ENCODE measurements at places on chromosomes 5 and 9.

DNA sequence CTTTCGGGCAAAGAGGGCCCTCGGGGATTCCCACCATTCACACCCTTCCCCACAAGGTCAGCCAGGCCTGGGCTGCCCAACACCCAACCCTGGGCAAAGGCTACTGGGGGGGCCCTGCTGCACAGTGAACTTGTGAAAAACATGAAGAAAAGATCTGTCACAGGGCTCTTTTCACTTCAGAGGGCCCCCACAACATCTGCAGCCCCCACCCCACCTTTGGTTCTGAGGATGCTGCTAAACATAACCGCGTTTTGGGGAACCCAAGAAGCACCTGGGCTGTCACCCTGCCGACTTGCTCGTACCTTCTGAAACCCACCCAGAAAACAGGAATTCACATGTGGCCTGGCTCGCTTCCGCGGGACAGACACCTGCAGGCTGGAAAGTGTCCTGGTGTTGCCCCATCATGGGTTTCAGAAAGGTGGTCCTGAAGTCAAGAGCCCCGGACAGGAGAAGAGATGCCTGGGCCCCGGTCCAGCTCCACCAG, 29.3 kb downstream of the B4GALT1 start:
- DNase-seq, result no peak

GRCh38 chr5:103260951-103261350, 2.4 kb downstream of the MACIR start:
- DNase-seq, result no peak

GRCh38 chr5:168239325-168239724, 52.1 kb upstream of the WWC1 start:
- DNase-seq, result no peak

DNA sequence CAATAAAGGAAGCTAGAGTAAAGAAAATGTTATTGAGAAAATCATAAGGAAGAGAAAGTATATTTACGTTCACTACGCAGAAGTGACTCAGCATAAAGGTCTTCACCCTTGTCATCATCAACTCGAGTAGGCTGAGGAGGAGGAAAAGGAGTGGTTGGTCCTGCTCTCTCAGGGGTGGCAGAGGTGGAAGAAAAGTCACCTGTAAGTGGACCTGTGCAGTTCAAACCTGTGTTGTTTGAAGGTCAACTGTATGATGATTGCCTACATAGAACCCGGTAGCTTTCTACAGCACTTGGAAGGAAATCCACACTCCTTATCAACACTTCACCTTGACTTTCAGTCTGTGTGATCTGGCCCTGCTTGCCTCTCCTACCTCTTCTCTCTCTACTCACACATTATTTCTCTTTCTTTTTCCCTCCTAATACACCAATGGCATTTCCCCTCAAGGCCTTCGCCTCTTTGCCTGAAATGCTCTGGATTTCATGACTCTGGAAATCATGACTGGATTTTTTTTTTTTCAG, 109.3 kb upstream of the CPEB4 start:
- no peak for DNase-seq

GRCh38 chr9:128556926-128557634, 4.7 kb downstream of the SPTAN1 start:
- DNase-seq, result no peak

DNA sequence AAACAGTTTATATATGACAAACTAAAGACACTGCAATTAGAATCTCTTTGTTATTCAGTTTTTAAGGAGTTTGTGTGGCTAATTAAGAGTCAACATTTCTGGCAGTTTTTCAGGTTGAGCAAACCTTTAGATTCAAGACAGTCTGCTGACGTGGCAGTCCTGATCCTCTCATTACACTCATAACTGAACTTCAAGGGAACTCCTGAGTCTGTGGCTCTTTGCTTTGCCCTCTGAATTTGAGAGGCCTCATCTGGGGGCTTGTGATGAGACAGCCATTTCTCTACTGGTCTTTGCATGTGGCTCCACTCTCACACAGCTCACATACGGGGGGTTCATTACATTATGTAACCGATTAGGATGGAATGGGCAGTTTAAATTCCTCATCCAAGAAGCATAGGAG, 182.9 kb upstream of the MEF2C start:
- no peak for DNase-seq

DNA sequence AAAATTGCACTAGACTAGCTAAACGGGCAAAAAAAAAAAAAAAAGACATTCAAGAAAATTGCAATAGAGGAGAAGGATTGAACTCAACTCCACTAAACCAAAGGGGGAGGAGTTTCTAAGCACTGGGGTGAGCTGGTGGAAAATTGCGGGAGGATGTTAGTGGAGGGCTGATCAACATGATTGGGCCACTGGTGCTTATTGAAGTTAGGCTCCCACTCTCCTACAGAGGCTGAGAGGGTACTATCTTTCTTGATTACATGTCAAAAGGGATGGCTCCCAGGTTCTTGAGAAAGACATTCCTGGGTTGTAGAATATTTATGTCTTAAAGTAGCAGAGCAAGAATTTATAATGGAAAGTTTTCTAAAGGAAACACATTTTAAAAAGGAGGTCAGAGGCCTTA, 38.0 kb downstream of the CAMK4 start:
- no peak for DNase-seq

DNA sequence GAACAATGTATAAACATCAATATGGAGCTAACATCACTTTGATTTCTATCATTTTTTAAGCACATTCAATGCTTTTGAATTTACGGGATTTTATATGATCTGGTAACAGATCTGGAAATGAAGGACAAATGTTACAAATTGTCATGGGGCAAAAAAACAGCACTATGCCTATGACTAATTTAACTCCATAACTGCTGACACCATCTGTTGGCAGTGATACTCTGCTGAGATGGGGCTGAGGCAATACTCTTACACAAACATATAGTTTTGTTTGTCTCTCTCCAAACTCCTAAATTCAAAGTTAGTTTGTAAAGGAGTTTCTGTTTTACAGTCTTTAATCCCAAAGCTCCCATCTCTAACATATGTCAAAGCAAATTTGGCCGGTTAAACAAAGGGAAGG, 132.5 kb upstream of the FER start:
- DNase-seq, result no peak

DNA sequence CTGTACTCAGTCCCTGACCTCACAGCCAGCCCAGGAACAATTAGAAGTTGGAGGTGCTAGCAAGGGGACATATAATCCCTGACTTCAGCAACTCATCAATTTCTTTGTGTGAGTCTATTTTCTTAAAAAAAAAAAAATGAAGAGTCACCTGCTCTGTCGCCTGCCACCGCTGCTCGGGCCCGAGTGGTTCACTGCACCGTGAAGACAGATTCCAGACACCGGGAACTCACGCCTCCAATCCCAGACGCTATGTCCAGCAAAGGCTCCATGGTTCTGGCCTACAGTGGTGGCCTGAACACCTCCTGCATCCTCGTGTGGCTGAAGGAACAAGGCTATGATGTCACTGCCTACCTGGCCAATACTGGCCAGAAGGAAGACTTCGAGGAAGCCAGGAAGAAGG, 606.6 kb downstream of the PRELID2 start:
- DNase-seq, result no peak

DNA sequence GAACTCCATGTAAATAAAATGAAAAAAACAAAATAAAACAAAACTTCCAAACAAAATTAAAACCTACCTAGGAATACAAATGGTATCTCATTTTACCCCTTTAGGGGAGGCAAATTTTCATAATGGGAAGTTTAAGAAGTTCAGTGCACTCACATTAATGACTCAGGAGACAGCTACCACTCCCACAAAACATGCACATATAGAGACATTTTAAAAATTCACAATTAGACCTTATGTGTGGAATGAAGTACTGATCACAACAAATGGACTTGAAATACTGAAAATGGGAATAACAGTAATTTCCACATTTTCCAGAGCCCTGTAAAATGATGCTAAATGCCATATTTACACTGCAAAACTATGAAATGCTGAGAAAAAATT, 91.8 kb downstream of the FANCC start:
- no peak for DNase-seq

GRCh38 chr5:107672211-107673038, 1.7 kb upstream of the EFNA5 start:
- peak; percentile 38 for DNase-seq

DNA sequence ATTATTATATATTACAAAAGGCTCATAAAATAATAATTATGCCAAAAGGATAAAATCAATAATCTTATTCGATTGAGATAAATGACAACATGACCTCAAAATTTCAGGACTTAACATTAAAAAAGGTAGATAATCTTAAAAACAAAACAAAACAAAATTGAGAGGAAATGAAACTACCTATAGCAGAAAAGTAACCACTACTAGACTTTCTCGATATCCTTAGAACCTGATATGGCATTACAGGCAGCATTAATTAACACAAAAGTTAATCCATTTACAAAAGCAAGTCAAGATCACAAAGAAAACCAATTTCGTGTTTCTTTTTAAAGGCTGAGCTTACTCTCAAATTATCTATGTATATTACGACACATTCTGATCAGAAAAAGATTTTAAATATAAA, 29.9 kb downstream of the TMEM161B start:
- DNase-seq, result no peak

DNA sequence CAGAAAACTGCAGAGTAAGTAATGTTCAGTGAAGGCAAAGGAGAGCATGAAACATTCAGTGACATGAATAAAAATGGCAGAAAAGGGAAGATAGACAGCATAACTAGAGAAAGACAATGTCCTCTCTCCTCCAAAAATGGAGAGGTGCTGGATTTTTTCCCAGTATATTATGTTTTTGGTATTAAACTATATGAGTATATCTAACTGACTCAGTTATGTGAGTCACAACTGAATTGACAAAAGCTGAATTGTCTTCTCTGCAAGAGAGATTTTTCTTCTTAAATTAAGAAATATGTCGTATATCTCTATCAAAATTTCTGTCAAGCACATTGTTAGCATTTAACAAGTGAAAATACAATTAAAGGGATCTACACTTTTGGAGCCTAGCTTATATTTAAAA, 375.1 kb downstream of the CHSY3 start:
- DNase-seq, result no peak

DNA sequence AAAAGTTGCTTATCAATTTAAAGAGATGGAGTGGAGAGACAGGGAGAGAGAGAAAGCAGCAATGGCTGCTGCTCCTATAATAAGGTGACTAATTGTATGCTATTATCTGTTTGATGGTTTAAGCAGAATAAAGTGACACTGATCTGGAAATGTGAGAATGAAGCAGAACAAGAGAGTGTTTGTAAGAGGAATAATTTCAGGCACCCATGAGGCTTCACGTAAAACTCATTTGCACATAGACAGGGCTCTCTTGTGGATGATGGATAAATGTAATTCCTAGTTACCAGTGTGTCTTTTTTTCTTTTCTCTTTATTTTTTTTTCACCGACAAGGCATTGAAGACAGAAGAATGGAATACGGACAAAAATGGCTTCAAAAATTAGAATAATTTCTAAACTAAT, 228.8 kb upstream of the TYRP1 start:
- DNase-seq, result no peak

DNA sequence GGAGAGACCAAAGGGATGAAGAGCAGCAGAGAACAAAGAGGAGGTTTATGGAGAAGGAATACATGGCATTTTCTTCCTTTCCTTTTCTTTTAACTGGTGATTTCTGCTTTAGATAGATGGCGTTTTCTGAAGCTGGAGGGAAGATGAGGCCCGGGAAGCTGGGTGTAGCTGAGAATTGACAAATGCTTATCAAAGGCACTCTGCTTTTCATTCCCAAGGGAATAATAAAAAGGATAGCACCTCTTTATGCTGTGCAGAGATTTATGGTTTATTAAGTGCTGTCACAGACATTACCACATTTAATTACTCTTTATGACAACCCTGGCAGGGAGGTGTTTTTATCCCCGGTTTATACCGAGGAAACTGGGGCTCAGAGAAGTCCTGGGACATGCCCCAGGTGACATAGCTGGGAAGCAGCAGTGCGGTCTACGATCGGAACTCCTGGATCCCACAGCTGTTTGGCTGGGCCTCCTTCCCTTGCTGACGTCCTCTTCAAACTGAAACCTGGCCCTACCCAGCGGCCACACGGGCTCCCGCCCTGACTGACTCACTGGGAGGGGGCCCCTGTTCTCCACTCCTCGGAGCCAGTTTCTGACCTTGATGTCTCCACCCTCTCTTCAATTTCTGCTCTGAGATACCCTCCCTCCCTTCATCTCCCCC, 8.2 kb upstream of the EPB41L4B start:
- no peak for DNase-seq

GRCh38 chr5:50727149-50727496, 60.7 kb downstream of the PARP8 start:
- no peak for DNase-seq

GRCh38 chr9:38334234-38334633, 58.3 kb upstream of the ALDH1B1 start:
- no peak for DNase-seq

DNA sequence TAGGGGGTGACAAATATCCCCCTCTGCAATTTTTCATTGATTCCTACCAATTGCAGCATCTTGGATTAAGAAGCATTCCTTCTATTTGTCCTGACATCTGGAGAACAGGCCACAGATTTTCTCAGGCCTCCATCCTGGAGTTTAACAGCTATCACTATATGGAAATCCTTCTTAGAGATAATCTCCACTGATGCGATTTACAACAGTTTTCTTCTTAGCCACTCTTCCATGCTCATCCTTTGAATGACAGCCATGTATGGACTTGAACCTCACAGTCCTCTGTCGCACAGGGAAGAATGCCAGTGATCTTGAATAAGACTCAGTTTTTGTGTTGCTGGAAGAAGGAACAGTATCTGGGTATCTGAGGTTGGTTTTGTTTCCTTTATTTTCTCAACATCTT, 73.2 kb downstream of the PGM5 start:
- no peak for DNase-seq

GRCh38 chr9:136520053-136520540, 25.8 kb downstream of the NOTCH1 start:
- DNase-seq, result no peak

GRCh38 chr5:42614509-42614908, 142.1 kb upstream of the CCDC152 start:
- no peak for DNase-seq

GRCh38 chr5:6753851-6754250, 40.6 kb downstream of the TENT4A start:
- DNase-seq, result peak; percentile 3

- DNase-seq, result peak; percentile 5
Observed at GRCh38 chr9:113617550-113617949, 154.0 kb downstream of the RGS3 start.

DNA sequence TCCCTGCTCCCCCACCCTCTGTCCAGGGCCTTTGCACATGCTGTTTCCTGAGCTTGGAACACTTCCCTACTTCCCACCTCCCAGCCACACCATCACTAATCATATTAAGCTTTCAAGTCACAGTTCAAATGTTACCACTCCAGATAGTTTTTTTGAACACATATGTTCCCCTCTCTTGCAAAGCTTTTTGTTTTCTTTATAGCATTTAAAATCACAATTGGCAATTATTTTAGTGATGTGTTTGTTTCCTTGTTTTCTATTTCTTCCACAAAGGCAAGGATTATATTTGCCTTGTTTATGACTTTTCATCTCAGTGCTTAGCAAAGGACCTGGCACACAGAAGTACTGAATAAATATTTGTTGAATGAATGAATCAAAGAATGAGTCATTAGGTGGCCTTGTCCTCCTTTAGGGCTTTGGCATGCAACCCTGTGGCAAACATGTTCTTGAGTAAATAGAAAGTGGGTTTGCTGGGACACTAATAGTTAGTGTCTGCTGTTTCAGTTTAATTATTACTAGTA, 386.8 kb downstream of the FGF10 start:
- DNase-seq, result no peak

- DNase-seq, result no peak
Observed at GRCh38 chr5:56346741-56347535, 113.8 kb upstream of the ANKRD55 start.

Measured in activated T-cell treated with anti-CD3 and anti-CD28 coated beads, Interleukin-2, amount 50 U/mL, for 24 hours (primary cell).